ENCODE measurements at places on chromosomes 16 and 17.

GRCh38 chr17:40599468-40599763 lies 34.1 kb upstream of the CCR7 start:
- no peak for DNase-seq

GRCh38 chr17:63967953-63968352 lies 4.8 kb downstream of the SCN4A start:
- no peak for DNase-seq

DNA sequence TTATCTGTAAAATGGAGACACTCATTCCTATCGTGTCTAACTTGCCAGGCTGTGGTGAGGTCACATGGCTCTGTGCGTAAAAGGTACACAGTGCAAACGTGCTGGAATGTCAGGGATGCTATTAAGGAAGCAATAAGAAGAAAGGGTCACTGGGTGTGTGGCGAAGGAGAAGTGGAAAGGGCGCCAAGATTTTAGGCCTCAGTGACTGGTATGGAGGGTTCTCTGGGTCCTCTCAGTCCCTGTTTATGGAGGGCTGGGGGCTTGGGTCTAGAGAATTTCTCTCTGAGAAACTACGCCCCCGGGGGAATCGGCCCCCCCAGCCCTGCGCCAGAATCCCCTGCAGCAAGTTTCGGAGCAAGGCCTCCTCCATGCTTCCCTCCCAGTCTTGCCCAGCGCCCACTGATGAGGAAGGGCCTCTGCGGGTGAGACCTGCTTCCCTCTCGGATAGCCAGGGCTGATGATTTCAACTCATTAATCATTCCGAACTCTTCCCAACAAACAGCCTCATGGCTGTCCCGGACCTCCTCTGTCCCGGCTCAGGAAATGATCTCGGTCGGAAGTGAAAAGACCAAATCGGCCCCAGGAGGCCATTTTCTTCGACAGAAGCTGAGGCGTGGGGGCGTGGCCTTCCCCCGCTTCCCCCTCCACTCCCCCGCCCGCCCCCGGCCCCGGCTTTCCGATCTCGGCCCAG lies 1.2 kb upstream of the HEXIM1 start:
- DNase-seq, result peak; percentile 49

GRCh38 chr17:79668344-79669250 lies 57.7 kb upstream of the RBFOX3 start:
- DNase-seq, result no peak

GRCh38 chr17:57211543-57211942 lies 44.8 kb upstream of the MSI2 start:
- DNase-seq, result no peak

DNA sequence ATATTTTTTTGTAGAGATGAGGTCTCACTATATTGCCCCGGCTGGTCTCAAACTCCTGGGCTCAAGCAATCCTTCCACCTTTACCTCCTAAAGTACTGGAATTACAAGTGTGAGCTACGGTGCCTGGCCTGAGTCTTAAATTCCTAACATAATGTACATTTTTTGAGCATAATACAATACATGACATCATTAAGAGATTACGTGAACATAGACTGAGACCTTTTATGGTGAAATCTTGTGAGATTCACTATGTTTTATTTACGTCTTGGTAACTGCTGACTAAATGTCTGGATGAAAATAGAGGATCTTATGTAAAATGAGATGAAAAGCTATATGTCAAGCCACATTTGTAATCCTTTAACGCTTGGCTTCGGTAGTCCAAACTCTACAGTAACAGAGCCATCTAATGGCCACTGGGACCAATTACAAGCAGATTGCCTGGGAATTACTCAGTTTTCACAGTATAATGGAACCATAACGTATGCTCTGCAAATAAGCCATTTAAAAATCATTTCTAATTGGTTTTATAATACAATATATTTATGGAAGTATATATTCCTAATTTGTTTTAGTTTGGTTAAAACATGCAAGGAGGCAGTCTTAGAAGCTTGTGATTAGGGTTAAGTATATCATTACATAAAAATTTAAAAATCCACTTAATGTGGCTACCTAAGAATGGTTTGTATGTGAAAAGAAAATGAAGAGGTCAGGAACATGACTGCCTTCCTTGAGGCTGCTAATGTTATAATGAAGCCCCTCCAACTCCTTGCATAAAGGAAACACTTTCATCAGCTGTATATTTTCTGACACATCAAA lies 8.1 kb upstream of the EFCAB13 start:
- no peak for DNase-seq

DNA sequence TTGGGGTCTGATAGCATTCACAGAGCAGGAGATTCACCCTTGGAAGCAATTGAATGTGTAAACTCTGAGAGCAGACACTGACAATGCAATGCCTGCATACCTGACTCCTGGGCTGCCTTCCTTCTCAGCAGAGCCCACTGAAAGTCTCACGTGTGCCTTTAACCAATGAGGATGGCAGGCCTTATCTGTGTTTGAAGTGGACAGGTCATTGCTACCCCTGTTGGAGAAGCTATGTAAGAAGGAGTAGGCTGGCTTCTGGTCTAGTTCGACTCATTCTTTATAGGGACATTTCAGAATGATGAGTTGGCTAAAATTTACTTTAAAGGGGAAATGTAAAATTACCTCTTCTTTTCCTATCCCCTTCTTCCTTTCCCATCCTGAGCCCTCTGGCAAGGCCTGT lies 446.3 kb downstream of the SLC39A11 start:
- DNase-seq, result no peak

DNA sequence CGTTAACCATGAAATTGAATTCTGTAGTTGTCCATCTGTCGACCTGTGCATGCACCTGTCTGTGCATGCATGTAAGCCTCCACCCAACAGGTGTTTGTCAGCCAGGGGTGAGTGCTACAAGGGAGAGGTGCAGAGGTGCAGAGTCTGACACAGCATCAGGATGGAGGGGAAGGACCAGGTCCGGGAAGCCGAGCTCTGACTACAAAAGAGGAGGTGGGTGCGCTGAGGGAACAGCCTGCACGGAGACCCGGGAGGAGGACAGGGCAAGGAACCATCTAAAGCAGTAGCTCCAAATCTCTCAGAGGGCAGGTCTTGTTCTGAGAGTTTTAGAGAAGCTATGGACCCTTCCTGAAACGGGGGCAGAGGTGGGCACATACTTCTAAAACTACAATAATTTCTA lies 54.1 kb downstream of the B9D1 start:
- no peak for DNase-seq

DNA sequence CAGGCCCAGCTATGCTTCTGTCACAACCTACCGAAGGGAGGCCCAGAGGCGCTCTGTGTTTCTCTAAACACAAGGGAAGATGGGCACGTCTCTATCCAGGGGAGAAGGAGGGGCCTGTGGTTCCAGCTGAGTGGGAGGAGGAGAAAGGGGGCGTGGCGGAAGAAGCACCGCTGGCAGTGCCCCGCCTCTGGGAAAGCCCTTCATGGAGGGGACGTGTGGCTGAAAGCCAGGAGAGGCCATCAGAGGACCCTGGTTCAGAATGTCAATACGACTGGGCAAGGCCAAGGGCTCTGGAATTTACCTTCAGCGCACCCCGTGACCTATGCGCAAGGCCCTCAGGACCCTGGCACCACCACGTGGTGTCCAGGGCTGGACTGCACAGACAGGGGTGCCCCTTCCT lies 12.3 kb upstream of the SLC38A8 start:
- DNase-seq, result no peak

DNA sequence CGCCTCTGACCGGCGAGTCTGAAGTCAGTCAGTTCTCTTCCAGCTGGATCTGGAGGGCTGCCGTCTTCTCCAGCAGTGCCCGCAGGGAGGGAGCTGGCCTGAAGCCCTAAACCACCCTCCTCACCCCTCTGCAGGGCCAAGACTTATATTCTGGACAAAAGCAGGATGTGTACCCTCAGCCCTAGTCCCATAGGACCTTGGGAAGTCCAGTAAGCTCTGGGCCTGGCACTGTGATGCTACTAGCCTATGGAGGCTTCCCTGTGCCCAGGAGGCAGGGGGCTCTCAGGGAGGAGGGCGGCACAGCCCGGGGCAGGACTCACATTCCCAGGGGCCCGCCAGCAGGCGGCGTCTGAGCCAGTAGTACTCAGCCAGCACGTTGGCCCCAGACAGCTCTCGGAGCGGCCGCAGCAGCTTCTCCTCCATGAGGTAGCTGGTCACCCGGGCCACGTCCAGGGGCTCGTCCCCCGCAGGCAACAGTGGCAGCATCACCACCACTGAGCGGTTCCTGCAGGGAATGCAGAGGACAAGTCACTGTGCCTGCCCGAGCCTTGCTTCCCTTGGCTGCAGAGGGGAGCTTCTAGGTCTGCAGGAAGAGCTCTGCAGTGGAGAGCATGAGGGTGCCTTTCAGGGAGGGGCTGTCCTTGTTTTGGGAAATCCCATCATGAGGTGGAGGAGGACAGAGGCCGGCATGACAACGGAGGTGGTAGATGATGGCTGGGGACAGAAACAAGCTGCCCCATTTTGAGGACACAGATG lies 41.7 kb downstream of the RMI2 start:
- no peak for DNase-seq

DNA sequence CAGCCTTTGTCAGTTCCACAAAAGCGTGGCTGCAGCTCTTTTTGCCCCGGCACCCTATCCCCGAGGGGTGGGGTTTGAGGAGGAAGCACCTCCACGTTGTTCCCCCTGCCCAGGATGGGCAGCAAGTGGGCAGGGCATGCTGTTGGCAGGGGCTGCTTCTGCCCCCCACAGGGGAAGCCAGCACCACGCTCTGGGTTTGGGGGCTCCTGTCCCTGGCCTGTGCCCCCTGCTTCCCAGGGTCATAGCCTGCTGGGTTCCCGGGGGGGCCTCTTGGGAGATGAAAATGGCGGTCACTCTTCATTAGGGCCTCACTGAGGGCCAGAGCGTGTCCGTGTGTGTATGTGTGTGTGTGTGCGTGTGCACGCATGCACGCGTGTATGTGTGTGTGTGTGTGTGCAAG lies 22.8 kb downstream of the LASP1 start:
- DNase-seq, result no peak

DNA sequence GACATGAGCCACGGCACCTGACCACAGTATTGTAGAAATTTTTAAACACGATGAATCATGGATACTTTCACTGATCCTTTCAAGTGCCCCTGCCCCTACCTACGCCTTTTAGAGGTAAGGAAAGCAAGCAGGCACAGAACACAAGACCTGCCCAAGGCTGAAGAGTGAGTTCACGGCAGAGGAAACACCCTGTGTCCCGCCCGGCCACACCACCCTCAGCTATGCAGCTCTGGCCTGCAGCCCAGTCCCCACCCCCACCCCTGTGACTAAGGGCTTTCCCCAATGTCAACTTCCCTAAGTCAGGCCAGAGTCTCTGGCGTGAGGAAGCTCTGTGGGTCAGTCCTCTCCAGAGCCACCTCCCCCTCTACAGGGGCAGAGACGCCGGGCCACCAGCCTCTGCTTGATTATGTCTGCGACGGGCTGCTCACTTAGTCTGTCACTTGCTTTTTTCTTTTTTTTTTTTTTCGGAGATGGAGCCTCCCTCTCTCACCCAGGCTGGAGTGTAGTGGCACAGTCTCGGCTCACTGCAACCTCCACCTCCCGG lies 8.4 kb downstream of the SLC16A5 start:
- DNase-seq, result no peak

- DNase-seq, result peak; percentile 40
These were observed 2.3 kb downstream of the NGFR start for GRCh38 chr17:49497148-49498028.

DNA sequence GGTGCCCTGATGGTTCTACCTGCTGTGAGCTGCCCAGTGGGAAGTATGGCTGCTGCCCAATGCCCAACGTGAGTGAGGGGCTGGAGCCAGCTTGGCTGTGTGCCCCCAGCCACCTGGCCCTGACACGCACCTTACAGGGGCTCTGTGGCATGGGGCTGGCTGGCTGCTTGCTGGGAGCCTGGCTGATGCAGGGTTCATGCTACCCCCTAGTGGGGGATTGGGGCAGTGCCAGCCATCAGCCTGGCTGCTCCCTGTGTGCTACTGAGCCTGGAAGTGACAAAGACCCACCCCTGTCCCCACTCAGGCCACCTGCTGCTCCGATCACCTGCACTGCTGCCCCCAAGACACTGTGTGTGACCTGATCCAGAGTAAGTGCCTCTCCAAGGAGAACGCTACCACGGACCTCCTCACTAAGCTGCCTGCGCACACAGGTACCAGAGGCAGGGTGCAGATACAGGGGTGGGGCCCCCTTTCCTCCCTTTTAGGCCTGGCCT lies 5.7 kb downstream of the GRN start:
- peak; percentile 55 for DNase-seq

DNA sequence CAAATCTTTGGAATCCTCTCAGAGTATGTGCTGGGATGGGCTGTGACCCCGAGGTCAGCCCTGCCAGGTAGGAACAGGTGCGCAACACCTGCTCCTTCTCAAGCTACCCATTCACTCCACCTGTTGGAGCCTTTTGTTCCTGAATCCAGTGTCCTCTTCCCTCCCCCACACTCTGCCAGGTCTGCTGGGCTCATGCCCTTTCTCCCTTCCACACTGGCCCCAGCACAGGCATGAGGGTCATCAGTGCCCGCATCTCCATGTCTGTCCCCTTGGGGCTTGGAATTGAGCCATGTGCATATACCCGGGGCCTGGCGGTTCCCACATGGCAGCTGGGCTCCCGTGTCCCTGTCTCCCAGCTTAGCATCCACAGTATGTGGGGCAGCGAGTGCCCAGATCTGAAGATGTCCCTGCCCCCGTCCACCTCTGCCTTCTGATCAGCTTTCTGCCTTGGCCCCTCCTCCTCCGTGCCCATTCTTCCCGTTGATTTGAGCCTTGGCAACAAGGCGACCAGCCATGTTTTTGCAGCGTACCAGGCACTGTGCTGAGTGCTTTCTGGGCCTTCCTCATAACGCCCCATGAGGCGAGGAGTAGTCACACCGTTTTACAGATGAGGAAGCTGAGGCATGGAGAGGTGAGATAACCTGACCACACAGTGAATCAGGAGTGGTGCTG lies 102.2 kb downstream of the RAP1GAP2 start:
- DNase-seq, result no peak

DNA sequence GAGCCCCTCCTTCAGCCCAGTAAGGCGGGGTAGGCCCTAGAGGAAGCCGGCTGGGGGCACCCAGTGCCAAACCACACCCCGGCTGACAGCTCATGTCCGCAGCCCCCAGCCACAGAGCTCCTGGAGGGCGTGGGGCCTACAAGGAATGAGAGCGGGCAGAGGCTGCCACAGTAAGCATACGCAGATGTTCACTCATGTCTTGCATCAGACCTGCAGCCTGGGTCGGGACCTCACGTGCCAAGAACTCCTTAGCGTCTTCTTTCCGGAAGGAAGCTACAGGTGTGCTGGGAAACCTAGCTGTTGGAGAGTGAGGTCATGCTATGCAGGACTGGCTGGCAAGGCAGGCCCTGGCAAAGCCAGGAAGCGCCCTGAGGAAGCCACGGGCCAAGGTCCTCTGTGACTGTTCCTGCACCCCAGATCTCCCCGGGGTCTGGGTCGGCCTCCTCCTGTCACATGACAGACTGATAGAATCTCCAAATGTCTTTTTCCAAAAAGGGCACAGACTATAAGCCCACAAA lies 1.6 kb downstream of the ZNF598 start:
- peak; percentile 43 for DNase-seq

DNA sequence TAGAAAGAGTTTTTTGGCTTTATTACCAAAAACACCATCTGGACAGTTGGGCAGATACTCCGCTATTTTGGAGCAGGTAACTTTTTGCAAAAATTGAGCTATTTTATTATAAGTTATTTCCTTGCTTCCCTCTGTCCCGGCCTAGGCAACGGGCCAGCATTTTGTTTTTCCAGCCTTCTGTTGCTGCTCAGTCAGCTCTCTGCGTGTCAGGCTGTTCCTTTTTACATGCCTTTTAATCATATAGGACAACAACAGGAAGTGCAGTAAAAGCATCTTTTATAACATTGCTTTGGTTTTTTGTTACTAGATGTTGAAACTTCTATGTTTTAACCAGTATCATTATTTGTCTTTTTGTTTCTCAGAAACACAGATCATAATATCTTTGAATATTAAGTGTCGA lies 30.4 kb downstream of the PPM1D start:
- DNase-seq, result no peak

GRCh38 chr17:35313875-35314409 lies 59.5 kb downstream of the SLFN11 start:
- peak; percentile 40 for DNase-seq

- DNase-seq, result no peak
These were observed 16.0 kb downstream of the TRIM25 start for GRCh38 chr17:56897646-56898424.

Measured in CD8-positive, alpha-beta T cell (primary cell).